ENCODE measurements at places on chromosomes 13 and 19. TPM values are rescaled to one million over a fixed set of nuclear protein-coding genes. Genes with fewer than 3 reads are reported as not detected.

DNA sequence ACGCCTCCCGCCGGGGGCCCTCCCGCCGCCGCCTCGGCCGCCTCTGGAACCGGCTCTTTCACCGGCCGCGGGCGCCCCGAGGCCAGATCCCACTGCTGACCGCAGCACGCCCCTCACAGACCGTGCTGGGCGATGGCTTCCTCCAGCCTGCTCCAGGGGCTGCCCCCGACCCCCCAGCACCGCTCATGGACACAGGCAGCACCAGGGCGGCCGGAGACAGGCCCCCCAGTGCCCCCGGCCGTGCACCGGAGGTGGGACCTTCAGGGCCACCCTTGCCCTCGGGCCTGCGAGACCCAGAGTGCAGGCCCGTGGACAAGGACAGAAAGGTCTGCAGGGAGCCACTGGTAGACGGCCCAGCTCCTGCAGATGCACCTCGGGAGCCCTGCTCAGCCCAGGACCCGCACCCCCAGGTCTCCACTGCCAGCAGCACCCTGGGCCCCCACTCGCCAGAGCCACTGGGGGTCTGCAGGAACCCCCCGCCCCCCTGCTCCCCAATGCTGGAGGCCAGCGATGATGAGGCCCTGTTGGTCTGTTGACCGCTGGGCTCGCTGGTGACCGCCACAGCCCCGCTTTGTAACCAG is 13.0 kb downstream of the LRP3 start:
- no peaks in the 10 kb centered on the region for H3K36me3 ChIP-seq
- H3K27me3 ChIP-seq: no peaks in the 10 kb centered on the region
- DNase-seq: no peak
- H3K27ac ChIP-seq: no peak overlapping the region
- H3K4me3 ChIP-seq: no peak overlapping the region

DNA sequence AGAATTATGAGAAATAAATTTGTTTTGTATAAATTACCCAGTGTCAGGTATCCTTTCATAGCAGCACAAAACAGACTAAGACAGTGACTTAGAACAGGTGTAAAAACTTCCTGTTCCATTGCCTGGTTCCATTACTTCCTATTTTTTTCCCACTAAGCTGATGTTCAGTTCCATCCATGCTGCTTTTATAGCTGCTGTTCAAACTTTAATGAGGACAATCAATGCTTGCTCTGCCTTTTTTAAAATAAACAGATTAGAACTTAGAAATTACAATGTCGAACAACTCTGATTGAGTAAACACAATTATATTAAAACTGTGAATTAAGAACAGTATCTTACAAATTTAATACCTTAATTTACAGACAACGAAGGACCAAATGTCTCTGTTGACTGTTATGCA is 818.9 kb downstream of the OLFM4 start:
- H3K27me3 ChIP-seq: no peaks in the 10 kb centered on the region
- H3K36me3 ChIP-seq: no peaks in the 10 kb centered on the region
- no peaks in the 10 kb centered on the region for H3K4me1 ChIP-seq
- DNase-seq: no peak

DNA sequence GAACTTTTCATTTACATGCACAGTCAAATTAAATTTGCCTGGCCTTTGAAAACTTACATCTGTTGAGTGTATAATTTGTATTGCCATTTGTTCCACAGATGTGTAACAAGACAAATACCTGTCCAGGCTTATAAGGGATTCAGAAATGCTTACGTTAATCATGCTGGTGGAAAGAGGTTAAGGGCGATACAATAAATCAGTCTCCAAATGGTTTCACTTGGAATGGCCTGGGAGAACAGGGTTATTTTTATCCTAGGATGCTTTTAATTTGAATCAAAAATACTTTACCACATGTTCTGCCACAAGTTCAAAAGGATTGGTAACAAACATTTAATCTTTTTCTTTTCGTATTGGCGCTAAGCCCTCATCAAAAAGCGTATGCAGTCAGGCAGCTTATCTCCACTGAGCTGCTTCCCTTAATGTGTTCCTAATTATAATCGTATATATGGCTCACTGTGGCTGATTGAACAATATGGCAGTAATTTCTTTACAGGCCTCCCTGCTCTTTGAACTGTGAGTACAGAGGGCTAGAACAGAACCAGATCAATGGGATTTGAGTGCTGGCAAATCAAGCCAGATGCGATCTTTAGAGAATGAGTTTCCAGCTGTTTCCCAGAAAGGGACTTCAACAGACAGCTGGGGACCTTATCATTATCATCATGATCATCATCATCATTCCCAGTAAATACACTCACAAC is 425.7 kb downstream of the SPRY2 start:
- no peak overlapping the region for H3K27ac ChIP-seq
- no peaks in the 10 kb centered on the region for H3K36me3 ChIP-seq
- no peak for DNase-seq
- H3K4me1 ChIP-seq: no peaks in the 10 kb centered on the region
- no peak overlapping the region for H3K4me3 ChIP-seq
- no peaks in the 10 kb centered on the region for H3K27me3 ChIP-seq

DNA sequence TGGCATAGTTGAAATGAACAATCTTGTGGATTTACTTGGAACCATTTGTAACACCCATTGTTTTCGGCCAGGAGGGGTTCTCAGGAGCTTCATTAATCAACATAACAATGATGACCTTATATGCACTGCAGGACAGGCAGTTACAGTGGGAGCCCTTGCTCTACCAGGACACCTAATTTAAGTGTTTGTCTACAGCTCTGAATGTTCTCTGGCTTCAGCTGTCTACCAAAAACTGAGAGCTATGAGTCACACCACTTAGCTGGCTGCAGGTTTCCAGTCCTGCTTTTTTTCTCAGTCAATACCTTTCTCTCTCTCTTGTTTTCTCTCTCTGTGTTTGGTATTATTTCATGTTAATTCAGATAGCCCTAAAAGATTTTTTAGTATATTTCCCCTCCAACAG is 105.4 kb upstream of the MBNL2 start:
- DNase-seq: no peak
- no peak overlapping the region for H3K4me3 ChIP-seq
- H3K36me3 ChIP-seq: no peaks in the 10 kb centered on the region
- peaks cover 23% of the 10 kb centered on the region for H3K27me3 ChIP-seq
- no peaks in the 10 kb centered on the region for H3K4me1 ChIP-seq

GGN gene
- total RNA-seq: not detected

SPIB gene
- total RNA-seq: not detected

VSTM2B gene
- not detected for total RNA-seq

PGLYRP1 gene
- total RNA-seq: not detected

TJP3 gene
- total RNA-seq: 7.6 TPM

ZNF101 gene
- 123 TPM for total RNA-seq
